ENCODE measurements at places on chromosomes 1 and 21. TPM values are rescaled to one million over a fixed set of nuclear protein-coding genes. Genes with fewer than 3 reads are reported as not detected.

TDRD10 gene
- polyA plus RNA-seq, result 0.93 TPM

DNA sequence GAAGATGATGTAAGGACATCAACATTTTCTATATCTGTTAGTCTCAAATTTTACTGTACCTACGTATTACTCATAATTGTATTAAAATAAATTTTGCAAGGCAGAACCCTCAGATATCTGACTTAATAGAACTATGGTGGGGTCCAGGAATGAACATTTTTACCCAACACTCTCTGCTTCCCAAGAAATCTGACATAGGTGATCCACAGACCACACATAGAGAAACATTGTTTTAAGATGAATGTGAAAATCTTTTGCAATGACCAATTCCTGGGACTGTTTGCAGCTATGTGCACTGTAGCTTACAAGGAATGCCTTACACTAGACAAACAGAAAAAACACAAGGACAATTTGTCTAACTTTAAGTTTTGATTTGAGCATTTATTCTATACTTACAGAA, 645.6 kb upstream of the ADGRL2 start:
- no peak for DNase-seq

LCE2C gene
- not detected for polyA plus RNA-seq

PADI2 gene
- 2.3 TPM for polyA plus RNA-seq

GRCh38 chr21:32757804-32758203, 13.8 kb downstream of the PAXBP1 start:
- no peak for DNase-seq

DNA sequence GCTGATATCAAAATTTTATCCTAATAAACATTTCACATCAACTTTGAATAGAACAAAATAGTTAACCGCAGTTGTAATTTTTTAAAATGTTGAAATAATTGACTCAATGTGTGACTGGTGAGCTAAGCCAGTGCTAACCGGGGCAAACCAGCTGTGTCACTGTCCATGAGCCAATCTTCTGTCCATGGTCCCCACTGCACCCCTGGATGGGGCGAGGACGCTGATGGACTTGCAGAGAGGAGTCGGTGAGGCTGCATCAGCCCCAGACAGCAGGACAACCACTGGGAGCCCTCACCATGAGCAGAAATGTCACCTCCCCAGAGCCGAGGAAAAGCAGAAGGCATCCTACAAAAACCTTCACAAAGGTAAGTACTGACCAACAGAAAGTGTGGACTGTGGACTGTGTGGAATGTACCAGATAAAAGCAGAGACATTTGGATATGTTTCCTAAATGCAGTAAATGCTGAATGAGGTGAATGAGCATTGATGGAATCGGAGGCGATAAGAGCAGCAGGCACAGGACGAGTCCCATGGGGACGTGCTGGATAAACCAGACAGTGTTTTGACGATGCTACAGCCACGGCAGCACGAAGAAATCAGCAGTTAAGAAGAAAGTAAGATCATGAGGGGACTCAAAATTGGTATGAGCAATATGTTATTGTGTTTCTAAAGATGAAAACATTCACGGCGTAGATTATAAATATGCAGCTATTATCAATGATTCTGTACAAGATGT, 115.0 kb upstream of the BACE2 start:
- no peak for DNase-seq

DNA sequence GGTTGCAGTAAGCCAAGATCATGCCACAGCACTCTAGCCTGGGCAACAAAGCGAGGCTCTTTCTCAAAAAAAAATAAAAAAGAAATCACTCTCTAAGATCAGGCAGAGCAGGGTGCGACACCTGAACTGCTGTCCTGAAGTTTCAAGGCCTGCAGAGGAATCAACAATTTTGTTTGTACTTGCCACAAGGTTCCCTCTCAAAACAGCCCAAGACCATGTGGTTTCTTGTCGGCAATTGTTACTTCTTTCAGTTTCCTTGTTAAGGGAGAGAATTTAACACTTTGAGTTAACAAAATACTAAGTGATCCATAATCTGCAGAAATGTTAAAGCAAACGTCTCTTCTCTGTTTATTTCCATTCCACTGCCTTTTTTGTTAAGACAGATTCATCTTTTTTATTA, 36.5 kb downstream of the MACO1 start:
- DNase-seq, result no peak

DNAH14 gene
- polyA plus RNA-seq, result 16.8 TPM

ZNF593OS gene
- polyA plus RNA-seq, result 1.9 TPM

GRCh38 chr1:109315288-109315687, 8.5 kb upstream of the MYBPHL start:
- no peak for DNase-seq

GRCh38 chr1:5770981-5771765, 221.1 kb downstream of the NPHP4 start:
- no peak for DNase-seq

MRPS21 gene
- polyA plus RNA-seq, result 69.4 TPM

GRCh38 chr1:25817840-25818501, 1.8 kb upstream of the MTFR1L start:
- DNase-seq, result no peak

EFNA1 gene
- polyA plus RNA-seq, result 65.0 TPM

DNA sequence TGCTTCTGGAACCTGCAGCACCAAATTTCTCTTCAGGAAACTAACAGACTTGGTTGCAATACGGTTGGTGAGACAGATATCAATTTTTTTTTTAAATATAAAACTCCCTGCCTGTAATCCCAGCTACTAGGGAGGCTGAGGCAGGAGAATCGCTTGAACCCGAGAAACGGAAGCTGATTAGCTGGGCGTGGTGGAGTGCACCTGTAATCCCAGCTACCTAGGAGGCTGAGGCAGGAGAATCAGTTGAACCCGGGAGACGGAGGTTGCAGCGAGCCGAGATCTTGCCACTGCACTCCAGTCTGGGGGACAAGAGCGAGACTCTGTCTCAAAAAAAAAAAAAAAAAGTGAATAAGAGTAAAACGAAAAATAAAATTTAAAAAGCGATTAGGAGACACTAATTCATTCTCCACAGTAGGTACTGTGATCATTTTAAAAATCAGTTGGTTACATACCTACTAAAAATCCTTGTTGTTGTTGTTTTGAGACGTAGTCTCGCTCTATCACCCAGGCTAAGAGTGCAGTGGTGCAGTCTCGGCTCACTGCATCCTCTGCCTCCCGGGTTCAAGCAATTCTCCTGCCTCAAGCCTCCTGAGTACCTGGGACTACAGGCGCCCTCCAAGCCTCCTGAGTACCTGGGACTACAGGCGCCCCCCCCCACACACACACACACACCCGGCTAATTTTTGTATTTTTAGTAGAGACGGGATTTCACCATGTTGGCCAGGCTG, 796 bp upstream of the RBM8A start:
- DNase-seq, result no peak

- DNase-seq, result no peak
Measured at GRCh38 chr1:91700771-91701471, 185.0 kb downstream of the TGFBR3 start.

DNA sequence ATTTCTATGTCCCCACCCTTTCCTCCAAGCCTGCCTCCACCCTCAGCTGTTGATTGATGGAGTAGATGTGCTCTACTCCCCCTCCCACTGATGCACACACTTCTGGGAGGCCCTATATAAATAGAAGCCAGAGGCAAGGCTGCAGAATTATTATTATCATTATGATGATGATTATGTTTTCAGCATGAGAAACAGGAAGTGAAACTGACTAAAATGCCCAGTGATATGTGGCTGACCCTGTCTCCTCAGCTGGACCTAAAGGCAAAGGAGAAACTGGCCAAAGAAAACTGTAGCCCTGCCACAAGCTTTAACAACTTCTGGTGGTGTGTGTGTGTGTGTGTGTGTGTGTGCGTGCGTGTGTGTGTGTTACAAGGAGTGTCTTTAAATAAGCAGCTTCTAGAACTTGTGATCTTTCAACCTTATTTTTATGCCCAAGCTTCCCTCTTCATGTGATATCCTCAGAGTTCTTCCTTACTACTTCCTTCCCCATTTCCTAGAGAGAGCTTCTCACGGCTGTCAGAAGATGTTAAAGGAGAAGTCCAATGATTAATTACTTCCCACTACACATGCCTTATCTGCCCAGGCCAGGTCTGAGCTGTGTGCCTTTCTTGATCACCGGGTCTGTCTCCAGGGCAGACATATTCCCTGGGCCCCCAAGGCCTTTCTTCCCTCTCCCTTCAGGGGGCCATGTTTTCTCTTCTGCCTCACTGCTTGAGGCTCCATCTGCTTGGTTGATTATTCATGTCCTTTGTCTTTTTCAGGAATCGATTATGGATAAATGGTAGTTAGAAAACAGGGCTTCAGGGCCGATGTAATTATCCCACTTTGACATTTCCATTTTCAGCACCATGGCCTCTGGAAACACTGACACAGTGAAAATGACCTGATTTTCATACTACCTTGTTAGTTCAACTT, 11.6 kb upstream of the MAPKAPK2 start:
- DNase-seq, result no peak

PFKFB2 gene
- polyA plus RNA-seq, result 15.7 TPM

- DNase-seq, result no peak
Measured at GRCh38 chr21:32181457-32181856, 97.4 kb downstream of the MIS18A start.

DNA sequence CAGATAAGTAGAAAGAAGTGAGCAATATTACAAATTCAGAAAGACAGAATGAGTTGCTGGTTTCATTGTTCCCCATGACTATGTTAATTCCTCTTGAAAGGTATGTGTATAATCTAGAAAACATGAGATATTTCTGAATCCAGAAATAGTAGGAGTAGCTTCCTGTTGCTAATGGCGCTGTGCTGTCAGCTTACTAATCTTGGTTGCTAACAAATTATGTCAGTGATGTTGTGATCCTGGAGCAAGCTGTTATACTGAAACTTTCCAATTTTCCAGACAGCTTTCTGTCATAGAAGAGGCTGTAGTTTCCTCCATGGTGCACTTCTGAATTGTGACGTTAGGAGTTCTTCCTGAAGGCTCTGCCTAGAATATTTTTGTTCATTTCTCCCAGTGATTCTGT, 372.3 kb downstream of the USP25 start:
- DNase-seq, result no peak

DNA sequence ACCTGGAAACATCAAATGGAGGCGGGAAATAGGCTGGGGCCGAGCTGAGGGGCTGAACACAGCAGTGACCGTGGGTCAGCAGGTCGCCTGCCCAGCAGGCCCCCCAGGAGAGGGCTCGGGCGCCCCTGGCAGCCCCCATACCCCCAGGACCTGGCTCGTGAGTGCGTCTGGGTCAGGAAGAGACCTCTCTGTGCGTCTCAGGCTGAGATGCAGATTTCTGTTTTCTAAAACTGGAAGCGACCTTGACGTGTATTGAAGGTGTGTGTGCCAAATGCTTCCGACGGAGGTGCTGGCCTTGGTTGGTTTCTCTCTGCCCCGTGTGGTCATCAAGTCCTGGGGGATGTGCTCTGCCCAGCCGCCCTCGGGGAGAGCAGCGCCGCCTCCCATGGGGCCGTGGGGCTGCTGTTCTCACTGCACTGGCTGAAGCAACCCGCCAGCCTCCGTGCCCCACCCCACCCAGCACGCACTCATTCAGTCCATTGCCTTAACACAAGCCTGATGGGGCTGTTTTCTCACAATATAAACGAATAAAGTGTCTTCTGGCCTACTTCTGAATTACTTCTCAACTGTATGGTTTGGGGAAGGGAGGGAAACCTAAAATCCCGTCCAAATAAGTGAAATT, 7.4 kb downstream of the PEX10 start:
- DNase-seq, result no peak

DNA sequence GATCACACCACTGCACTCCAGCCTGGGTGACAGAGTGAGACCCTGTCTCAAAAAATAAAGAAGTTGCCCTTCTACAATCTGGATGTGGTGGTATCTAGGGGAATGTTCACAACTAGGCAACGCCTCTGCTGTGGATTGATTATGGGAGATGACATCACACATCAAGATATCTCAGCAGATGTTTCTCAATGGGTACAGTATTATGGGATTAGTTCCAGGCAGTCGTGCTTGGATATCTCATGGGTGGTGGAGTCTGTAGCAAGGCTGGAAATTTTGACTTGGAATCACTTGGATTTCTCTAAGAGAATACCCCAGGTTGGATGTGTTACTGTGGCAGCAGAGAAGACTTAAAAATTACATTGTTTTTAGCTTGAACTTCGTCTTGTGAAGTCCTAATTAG, 7.7 kb downstream of the IFNAR2 start:
- DNase-seq, result no peak

- DNase-seq, result no peak
Measured at GRCh38 chr1:156064615-156065014, 3.7 kb downstream of the RAB25 start.

DNA sequence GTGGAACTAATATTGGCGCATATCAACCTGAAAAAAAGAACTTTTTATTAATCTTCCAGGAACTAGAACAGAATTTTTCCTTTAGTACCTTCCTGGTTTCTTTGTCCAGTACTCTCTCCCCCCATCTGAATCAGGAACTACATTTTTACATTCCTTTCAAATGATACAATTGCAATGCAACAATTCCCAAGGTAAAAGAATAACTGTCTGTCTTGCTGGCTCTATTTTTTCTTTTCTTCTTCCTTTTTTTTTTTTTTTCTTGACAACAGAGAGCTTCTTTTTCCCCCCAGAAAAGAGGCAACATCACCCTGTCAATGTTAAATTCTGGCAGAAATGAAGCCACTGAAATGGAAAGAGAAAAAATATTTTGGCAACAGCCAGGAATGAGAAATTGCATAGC, 4.5 kb upstream of the CD101 start:
- no peak for DNase-seq

ELAPOR1 gene
- 1.9 TPM for polyA plus RNA-seq

DNA sequence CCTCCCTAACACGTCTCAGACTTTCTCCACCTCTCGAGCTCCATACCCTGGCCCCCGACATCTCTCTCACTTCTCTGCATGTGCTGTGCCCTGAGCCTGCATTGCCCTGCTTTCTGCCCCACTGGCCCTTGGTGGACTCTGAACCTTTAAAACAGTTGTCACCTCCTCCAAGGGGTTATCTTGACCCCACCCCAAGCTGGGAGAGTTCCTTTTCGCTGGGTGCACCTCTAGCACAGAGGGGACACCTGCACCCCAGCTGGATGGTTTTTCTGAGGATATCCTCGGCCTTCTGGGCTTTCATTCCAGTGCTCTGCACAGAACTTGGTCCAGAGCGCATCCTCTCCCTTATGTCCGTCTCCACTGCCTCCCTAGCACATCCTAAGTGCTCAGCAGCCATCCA, 4.2 kb upstream of the CDCP2 start:
- DNase-seq, result no peak

DNA sequence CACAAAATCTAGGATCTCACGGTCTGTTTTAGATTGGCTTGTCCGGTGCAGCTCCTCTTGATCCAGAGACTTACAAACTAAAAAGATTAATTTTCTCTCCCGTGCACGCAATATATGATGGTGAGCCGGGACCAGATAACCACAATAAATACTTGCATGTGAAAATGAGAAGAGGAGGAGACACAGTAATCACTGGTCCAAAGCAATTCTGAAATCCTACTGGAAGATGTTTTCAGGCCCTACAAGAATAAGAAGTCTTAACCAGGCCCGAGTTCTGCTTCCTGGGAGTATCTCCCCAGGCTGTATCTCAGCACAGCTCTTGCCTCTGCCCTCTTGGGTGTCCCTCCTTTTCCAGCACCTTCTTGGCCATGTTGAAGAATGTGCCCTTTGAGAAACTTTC, 1.0 kb upstream of the WDR4 start:
- DNase-seq, result no peak

- DNase-seq, result no peak
Measured at GRCh38 chr1:151370211-151370911, 2.1 kb downstream of the SELENBP1 start.

GRCh38 chr21:23960769-23961168, 1646.5 kb downstream of the MRPL39 start:
- no peak for DNase-seq

CFAP107 gene
- 0.64 TPM for polyA plus RNA-seq
